ENCODE measurements at places on chromosomes 1 and 21.

GRCh38 chr1:112589766-112590165, 29.2 kb downstream of the ST7L start:
- DNase-seq = no peak

GRCh38 chr1:71785000-71785399, 497.3 kb downstream of the NEGR1 start:
- no peak for DNase-seq

DNA sequence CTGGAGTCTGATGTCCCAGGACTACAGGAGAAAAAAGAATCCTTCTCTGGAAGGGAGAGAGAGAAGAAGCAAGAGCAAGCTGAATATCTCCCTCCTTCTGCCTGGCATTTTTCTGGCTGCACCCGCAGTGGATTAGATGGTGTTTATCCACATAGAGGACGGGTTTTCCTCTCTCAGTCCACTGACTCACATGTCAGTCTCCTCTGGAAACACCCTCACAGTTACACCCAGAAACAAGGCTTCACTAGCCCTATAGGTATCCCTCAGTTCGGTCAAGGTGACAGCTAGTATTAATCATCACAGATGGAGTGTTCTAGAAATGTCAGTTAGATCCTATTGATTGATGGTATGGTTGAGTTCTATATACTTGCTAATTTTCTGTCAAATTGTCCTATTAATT, 87.9 kb downstream of the RHOU start:
- no peak for DNase-seq

GRCh38 chr1:203081465-203082230, 4.2 kb downstream of the MYOG start:
- no peak for DNase-seq

- no peak for DNase-seq
Observed at GRCh38 chr1:18104546-18105100, 3.0 kb upstream of the IGSF21 start.

DNA sequence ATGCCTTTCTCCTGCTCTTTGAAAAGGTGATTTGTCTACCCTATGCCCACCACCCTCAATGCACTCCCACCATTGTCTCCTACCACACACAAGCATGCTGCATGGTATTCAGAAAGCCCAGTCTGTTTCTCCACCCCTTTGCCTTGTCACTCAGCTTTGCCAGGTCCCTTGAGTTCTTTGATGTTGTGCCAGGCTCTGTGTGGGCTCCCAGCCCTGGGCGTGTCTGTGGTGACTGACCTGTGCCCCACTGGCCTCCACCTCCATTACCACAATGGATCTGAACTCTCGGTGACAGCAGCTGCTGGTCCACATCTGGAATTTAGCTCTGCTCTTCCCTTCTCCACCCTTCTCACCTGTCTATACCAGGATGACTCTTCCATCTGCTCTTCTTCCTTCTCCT, 34.9 kb downstream of the ATP2B4 start:
- no peak for DNase-seq

DNA sequence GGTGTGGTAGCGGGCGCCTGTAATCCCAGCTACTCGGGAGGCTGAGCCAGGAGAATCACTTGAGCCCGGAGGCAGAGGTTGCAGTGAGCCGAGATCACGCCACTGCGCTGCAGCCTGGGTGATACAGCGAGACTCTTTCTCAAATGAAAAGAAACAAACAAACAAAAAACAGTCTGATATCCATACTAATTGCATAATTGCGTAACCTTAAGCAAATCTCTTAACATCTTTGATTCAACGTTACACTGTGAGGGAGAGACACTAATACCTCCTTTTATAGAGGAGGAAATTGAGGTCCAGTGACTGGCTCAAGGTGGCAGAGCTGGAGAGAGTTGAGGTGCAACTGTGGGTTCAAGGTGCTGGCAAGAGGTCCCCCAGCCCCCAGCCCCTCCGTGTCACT, 12.6 kb upstream of the COX20 start:
- DNase-seq = no peak

DNA sequence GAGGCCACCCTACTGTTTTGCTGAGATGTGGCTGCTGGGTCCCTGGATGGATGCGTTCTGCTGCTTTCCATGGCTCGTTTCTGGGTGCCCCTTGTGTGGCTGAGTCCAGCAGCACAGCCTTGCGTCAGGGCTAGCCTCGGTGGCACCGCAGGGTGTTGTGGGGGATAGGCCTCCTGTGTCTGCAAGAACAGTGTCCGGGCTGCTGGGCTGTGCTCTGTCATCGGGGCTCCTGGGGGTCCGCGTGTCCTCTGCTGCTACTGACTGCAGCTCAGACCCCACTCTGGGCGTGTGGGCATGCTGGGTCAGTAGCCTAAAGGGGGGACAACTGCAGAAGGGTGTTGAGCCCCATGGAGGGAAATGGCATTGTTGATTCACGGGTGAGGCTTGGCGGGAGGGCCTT, 4.9 kb downstream of the RRP1 start:
- DNase-seq = no peak

- peak; percentile 88 for DNase-seq
Observed at GRCh38 chr1:37926038-37926924, 20.6 kb downstream of the INPP5B start.

DNA sequence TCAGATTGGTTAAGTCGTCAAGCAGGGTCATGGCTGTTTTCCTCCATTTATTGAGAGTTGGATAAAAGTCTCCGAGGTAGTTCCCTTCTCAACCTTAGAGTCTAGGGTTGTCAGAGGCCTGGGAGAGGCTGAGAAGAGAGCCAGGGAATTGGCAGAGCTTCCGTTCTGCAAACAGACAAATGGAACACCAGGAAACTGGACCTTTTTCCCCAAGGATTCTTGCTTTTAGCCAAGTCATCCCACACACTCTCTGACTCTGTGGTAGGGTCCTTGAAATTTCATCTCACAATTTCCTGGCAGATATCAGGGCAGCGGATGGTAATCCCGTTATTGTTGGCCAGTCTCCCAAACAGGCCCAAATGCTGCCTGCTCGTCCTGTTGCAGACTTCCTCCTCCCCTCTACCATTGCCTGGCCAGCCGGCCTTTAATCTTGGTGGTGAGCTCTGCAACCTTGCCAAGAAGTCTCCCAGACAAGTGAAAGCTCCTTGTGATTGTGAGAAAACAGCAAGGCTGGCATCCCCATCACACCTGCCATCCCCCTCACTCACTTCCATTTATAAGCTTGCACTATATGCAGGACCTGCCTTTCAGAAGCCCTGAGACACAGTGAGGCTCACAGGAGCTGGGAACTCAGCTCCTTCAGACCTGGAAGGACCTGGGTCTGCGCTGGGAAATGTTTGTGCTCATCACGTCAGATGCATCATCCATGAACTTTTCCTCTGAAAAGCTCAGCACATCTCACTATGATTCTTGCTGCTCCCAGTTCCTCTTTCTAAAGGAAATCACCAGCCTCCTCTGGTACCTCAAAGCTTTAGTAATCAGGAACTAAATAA, 13.7 kb upstream of the SRP9 start:
- DNase-seq = no peak

DNA sequence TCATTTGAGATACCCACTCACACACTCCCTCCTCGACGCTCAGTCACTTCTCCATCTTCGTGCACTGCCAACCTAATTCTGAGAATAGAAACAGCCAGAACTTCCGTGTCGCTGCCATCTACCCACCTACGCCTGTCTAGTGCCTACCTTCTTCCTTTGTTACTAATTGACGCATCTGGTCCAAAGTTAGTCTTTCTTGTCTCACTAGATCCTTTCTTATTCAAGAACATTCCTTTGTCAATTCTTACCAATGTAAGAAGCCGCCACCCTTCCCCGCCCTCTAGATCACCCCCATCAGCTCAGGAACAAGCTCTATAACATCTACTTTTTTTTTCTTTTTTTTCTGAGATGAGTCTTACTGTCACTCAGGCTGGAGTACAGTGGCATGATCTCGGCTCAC, 3.7 kb downstream of the PADI6 start:
- no peak for DNase-seq

GRCh38 chr1:42551180-42551579, 88.1 kb downstream of the CCDC30 start:
- DNase-seq = peak; percentile 72

- DNase-seq = no peak
Observed at GRCh38 chr1:40684669-40685068, 6.8 kb upstream of the NFYC start.

DNA sequence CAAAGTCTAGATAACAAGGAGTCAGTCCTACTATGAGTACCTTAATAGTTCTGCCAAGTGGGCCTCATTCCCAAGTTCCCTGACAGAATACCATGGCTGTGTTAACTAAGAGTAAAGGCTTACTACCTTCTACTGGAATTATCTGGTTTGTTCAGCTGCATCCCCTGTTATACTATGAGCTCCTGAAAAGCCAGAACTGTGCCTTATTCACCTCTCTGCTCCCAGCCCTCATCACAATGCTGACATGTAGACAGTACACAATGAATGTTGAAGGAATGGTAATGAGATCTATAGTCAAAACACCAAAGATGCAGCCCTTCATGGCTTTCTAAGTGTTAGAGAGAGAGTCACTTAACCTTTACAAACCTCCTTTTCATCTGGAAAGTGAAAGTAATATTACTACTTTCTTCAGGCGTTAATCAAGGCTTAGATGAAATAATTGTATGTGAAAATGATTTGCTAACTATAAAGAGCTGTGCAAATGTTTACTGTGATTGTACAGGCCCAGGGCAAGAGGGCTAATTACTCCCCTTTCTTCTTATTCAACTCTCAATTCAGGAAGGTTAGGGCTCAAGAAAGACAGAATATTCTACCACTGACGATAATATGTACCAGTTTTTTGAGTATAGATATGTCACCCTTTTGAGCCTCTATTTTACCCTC, 70.3 kb upstream of the MROH9 start:
- no peak for DNase-seq

DNA sequence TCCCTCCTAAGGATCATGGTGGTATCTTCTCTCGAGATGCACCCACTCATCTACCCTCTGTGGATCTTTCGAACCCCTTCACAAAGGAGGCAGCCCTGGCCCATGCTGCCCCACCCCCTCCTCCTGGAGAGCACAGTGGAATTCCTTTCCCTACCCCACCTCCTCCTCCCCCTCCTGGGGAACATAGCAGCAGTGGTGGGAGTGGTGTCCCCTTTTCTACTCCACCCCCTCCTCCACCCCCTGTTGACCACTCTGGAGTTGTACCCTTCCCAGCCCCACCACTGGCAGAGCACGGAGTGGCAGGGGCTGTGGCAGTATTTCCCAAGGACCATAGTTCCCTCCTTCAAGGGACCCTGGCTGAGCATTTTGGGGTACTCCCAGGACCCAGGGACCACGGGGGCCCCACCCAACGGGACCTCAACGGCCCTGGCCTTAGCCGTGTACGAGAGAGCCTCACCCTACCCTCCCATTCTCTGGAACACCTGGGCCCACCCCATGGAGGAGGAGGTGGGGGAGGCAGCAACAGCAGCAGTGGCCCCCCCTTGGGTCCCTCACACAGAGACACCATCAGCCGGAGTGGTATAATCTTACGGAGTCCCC, 14.5 kb upstream of the TARS2 start:
- DNase-seq = no peak

Measured in Karpas-422 (cell line).